Head of caudate nucleus (tissue), 42 donors: ENCODE measurements at places on chromosomes 11 and 22.

DNA sequence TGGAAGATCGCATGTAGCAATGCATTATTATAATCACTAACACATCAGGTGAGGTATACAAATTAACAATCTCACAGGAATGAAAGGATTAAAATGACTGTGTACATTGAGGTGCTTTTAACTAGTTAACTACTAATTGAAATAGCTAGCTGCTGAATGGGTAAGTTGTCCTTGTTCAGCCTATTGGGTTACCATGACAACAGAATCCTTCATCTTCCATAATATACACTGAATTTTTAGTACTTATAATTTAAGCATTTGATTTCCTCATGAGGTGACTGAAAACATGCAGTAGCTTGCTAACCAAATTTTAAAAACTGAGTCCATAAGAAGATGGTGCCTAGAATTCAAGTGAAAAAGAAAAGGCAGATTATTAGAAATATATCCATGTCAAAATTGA, 347.9 kb downstream of the FAT3 start:
- no peak for DNase-seq

- no peak for DNase-seq
Measured at GRCh38 chr11:77044356-77044755, 10.2 kb downstream of the B3GNT6 start.

DNA sequence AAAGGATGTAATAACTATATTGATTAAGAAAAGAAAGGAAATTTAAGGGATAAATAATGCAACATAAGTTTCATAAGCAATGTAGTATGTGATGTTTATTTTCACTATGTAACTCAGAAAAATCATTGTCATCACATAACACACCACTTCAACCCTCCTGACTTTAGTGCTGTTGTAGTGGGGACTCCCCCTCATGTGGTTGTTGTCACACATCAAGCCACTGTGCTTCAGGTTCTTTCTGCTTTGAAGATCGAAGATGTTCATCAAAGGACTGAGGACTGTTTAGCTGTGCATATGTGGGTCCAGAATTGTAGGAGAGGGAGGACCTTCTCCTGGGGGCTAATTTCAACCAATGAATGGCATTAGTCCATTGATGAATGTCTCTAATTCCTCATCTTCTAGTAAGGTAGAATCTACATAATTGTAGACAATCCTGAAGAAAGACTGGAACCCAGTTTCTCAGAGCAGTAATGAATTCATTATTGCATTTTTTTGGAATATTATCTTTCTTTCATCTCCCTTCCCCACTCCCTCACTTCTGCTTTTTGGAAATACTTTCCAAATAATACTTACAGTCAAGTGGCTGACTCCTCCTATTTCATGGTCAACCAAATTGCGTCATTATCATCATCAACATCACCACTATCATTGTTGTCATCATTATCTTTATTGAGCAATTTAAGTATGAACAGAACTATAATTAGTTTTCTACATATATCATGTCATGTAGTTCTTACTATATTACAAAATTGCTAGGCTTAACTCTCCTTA, 9.8 kb upstream of the CARD16 start:
- DNase-seq = no peak

DNA sequence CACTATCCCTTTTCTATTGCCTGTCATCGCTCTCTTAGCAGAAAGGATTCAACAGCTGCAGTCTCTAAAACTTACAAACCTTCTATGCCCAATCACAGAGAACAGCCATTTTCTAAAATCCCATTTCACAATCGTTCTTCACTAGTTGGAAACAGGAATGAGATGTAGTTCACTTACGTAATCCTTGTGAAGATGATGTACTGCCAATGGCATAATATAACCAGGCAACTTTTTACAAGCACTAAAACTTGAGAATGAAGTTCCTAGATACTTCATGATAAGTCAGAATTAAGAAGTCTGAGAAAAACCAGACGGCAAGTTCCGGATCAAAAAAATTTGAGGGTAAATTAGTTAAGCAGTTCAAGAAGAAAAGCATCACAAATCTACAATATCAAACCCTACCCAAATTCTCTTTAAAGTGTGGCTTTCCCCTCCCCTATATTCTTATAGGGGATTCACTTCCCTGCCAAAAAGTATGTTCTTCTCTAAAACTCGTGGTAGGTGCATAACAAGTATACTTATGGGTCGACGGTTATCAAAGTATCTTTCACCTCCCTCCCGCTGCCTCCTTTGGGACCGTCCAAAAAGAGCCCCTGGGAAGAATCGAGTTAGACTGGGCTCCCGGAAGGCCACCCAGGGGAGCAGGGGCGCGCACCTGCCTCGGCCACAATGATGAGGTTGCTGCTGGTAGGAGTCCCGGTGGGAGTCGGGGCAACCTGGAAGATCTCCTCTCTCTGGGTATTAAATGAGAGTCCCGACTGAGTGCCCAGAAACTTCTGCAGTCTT, 666 bp downstream of the MSANTD4 start:
- no peak for DNase-seq

DNA sequence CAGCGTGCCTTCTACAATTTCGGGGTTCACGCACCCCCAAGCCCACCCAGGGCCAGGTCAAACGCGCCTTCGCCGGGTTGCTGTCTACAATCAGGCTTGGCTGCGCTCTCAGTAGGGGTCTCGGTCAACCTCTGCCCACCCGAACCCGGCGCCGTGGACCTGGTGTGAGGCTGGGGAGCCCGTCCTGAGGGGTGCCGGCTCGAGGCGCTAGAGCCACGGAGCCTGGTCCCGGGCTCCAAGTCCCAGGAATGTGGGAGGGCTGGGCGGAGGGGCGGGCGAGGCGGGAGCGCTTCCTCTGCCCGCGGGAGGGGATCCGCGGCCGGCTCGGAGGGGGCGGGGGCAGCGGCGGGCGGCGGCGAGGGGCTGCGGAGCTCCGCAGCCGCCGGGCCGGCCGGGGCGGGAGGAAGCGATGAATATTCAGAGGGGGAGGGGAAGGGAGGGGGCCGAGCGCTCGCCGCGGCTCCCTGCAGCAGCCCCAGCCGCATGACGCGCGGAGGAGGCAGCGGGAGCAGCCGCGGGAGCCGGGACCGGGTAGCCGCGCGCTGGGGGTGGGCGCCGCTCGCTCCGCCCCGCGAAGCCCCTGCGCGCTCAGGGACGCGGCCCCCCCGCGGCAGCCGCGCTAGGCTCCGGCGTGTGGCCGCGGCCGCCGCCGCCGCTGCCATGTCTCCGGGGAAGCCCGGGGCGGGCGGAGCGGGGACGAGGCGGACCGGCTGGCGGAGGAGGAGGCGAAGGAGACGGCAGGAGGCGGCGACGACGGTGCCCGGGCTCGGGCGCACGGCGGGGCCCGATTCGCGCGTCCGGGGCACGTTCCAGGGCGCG, at the start of gene PTPRJ:
TSS of gene PTPRJ (plus strand) at position 472 of the 819 bp plus-strand sequence. CDS start 354 bp downstream, outside the sequence.
- DNase-seq = peak; percentile 72

DNA sequence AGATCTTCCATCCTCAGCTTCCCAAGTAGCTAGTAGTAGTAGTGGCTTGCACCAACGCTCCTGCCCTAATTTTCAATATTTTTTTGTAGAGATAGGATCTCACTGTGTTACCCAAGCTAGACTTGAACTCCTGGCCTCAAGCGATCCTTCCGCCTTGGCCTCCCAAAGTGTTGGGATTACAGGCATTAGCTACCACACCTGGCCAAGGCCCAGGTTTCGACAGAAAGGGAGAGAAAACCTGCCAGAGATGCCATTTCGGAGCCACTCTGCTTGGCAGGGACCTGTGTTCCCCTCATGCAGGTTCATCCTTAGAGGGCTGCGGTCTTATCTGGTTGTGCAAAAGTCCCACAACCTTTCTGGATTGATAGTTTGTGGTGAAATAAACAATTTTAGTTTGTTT, 41.4 kb downstream of the FAM83F start:
- no peak for DNase-seq

- no peak for DNase-seq
Measured at GRCh38 chr11:93536101-93536861, 6.9 kb downstream of the SMCO4 start.

DNA sequence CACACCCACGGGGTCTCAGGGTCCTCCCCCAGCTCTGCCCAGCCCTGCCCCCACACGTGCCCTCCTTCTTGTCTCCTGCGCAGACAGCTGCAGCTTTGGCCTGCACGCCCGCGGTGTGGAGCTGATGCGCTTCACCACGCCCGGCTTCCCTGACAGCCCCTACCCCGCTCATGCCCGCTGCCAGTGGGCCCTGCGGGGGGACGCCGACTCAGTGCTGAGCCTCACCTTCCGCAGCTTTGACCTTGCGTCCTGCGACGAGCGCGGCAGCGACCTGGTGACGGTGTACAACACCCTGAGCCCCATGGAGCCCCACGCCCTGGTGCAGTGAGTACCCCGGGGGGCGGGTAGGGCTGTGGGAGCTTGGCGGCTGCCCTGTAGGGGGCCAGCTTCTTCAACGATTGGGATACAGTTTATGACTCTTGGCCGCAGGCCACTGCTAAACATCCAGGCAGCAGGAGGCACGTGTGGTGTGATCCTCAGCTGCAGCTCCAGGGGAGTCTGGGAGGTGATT, 30.8 kb downstream of the ST14 start:
- no peak for DNase-seq

GRCh38 chr22:28231441-28231840, 312.4 kb upstream of the PITPNB start:
- no peak for DNase-seq

DNA sequence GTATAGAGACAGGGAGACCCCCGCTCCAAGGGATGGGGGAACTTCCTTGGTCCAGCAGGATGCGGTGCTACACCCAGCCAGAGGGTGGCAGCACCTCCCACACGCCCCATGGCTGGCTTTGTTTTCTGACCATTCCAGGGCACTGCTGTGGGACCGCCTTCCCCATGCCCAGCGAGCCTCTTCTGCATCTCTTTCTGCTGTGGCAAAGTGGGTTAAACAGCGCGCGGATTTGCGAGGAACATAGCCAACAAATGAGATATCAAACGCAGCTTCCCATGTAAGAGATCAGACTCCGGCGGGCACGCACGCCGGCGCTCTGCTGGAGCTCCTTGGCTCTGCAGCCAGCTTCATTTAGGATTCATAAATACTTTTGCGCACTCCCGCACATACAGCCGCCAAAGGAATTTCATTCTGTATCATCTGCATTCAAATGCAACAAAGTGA, 485.8 kb upstream of the CADM1 start:
- DNase-seq = peak; percentile 35

GRCh38 chr11:45262900-45263299, 23.2 kb downstream of the SYT13 start:
- DNase-seq = no peak

DNA sequence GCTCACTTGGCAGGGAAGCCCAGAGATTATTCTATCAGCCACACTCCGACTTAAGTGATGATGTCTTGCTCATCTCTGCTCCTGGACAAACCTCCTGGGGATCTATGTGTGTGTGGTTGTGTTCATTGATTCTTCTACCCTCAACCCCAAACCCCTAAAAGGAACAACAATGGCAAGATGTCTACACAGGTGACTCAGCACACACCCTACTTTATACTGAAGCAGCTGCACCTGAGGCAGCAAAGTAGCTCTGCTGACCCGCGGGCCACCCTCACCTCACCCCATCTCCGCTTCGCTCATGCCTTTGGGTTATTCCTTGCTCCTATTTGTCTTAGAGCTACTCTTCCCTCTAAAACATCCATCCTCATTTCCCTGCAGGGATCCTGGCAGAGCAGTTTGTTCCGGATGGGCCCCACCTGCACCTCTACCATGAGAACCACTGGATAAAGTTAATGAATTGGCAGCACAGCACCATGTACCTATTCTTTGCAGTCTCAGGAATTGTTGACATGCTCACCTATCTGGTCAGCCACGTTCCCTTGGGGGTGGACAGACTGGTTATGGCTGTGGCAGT, 38.7 kb downstream of the TMEM45B start:
- no peak for DNase-seq

DNA sequence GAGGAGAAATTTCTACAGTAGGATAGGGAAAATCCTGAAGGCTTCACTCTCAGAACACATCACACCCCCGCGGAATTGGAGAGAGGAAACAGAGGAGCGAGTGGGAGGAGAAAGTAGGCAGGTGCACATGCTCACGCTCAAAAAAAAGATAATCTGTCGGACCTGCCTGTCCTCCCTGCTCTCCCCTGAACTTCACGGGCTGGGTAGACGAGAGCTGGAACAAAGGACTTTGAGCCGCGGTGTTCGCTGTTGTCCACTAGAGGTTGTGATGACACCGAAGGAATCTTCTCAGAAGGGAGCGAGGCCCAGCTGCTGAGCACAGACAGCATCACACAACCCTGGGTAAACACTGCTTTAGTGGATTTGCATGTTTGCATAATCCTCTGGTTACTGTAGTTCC, 5.0 kb downstream of the SEZ6L start:
- DNase-seq = peak; percentile 60

GRCh38 chr22:29030618-29031226, 30.9 kb downstream of the C22orf31 start:
- DNase-seq = peak; percentile 86

DNA sequence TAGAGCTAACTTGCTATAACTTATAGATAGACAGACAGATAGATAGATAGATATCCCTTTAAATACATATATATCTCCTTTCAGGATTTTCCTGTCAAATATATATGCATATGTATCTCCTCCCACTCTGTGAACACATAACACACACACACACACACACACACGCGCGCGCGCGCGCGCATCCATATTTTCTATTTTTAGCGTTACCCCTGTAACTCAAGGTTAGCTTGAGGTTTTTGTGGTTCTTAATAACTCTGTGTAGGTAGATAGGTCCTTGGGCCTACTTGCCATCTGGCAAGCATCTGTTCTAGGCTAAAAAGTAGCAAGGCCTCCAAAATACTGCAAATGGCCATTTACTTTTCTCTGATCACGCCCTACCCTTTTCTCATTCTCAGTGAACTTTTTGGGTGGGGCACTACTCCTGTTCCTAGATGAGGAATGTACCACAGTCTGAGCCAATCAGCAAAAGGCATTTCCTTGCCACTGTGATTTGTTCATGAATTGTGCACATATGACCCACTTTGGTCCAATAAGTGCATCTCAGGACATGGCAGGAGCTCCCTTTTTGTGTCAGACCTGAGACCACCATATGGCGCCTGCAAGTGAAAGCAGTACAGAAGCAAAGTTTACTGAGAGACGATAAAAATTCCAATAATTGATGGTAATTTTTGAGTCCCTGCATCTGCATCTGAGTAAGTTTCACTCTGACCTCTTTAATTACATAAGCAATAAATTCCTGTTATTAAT, 740.5 kb upstream of the API5 start:
- DNase-seq = no peak
